HT1080 (cell line): ENCODE measurements at places on chromosomes 2 and 18.

DNA sequence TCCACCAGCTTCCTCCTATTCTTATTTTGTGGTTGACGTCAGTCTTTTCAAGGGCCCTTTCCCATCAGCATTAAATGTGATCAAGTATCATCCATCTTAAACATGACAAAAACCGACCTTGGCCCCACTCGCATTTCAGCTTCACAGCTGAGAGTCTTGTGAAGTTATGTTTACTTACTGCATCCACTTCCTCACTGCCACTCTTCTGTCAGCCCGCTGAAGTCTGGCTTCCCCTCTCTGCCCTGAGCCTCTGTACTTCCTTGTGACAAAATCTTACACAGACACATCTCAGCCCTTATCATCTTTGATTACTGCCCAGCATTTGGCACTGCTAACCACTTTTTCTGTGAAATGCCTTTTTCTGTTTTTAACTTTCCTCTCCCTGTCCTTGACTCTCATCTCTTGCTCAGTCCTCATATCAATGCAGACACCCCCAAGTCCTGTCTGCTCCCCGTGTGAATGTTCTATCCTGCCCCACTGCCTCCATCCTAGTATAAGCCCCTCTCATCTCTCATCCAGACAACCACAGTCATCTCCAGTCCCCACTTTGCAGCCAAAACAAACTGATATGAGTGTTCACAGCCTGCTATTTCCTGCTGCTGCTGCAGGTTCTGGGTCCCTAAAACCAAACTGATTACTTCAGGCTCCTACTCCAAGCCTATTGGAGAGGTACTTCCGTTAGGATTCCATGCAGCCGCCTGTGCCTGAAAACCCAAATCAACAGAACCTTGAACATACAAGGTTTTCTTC, 31.4 kb downstream of the FOSL2 start:
- no peak for DNase-seq

DNA sequence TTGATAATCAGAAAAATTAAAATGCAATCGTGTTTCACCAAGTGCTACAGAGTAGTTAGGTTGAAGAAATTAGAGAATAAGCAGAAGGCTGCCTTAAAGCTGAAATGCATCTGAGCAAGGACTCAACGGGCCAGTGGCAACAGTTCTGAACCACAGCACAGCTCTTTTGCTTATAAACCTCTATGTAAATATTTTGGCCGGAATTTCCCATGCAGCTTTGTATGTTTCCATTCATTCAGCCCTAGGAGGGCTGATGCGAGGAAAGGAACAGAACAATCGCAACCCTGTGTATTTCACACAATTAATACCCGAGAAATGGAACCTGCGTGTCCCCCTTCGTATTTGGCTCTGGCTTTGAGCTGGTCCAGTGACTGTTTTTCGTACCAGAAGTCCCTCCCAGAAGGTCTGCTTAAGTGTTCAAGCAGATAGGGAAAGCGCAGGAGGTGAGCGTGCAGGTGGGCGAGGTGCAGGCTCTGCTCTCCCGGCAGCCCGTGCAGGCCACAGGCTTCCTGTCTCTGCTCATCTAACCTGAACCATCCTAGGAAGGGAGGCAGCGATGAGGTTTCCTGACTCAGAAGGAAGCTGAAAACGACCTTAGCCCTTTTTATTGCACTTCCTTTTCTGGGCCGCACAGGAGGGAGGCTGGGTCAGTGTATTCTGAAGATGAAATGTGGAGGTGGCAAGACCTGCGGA, 67.3 kb downstream of the ASB1 start:
- DNase-seq, result no peak

- DNase-seq, result no peak
Observed at GRCh38 chr2:203706403-203706802, at the start of gene CD28. Gene CD28 (plus strand): TSS chr2:203706639. CDS start chr2:203706697, 58 bp downstream.

- DNase-seq, result no peak
Observed at GRCh38 chr2:240245706-240246105, 105.2 kb upstream of the OTOS start.

GRCh38 chr2:145411493-145411892, 891.6 kb upstream of the ZEB2 start:
- no peak for DNase-seq

DNA sequence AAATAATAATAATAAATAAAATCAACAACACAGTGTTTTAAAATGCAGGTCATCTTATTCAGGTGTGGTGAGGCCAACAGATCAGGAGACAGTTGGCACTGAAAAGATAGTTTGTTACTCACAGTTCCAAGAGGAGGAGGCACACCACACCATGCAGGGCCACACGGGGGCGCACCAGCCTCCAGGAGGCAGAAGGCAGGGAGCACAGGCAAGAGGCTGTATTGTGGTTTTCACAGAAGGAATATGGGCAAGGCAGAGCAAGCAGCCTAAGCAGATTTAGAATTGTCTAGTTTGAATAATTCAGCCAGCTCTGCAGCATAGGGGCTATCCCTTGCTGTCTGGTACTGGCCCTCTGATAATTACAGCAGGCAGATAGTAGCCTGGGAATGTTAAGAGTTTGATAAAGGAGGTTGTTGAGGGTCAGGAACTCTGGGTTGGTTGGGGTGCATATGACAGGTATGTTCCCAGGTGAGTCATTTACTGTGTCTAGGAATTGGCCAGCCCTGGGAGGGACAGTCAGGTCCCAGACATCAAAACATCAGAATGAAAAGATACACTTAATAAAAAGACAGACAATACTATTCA, 31.3 kb downstream of the KIAA2012 start:
- DNase-seq, result peak; percentile 58
